Panc1 (cell line): ENCODE measurements at places on chromosomes 16 and 17.

DNA sequence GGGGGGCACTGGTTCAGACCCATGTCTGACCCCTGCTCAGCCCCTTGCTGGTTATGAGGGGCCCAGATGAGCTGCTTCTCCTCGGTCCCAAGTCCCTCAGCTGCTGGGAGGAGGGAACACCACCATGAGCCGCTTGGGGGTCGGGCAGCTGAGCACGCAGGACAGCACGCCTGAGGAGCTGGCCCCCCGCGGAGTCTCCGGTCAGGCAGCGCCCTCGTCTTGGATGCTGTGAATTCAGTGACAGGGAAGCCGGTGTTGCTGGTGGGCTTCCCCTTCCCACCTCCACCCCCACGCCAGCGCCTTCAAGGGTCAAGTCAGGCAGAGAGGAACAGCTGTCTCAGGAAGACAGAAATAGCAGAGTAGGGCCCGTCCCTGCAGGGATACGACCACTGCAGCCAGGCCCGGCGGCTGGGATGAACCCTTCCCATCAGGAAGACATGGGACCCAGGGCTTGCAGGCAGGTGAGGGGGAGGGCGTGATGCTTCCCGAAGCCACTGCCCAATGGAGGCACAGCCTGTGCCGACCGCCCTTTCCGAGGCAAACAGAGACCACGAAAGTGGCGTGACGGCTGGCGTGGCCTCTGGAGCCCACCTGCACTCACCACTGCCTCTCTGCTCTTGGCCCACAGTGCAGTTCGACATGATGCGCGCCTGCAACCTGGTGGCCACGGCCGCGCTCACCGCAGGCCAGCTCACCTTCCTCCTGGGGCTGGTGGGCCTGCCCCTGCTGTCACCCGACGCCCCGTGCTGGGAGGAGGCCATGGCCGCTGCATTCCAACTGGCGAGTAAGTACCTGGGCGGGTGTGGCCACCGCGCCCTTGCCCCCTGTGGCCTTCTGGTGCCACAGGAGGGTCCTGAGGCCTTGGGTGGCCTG lies 8.1 kb downstream of the TMEM204 start:
- no peak for DNase-seq

DNA sequence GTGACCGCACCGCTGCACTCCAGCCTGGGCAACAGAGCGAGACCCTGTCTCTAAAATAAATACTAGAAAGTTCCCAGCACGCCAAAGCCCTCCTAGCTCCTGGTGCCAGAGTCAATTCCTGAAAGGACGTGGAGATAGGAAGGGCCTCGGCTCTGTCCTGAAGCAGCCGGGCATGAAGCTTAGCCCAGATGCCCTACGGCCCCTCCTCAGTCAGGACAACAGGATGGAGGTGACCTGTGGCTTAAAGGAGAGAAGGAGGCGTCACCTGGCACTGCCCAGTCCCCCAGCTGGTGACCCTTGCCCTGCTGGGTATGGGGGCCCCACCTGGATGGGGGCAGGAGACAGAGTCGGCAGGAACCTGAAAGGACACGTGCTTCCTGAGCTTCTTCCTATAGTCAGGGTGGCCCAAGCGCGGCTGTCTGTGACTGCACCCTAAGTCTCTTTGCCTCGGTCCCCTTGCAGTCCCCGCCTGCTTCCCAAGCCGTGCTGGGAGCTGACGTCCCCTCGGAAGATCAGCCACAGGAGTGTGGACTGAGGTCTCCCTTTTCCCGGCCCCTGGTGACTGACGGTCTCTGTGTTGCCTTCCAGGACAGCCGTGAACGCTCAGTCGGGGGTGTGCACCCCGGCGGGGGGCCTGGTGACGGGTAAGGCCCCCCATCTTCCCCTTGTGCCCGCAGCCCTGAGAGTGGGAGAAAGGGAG lies 14.9 kb upstream of the RNF213 start:
- no peak for DNase-seq

GRCh38 chr16:87395181-87395842 lies 3.2 kb downstream of the MAP1LC3B start:
- DNase-seq: no peak

GRCh38 chr17:82355770-82356427 lies 3.1 kb upstream of the TEX19 start:
- DNase-seq: no peak

DNA sequence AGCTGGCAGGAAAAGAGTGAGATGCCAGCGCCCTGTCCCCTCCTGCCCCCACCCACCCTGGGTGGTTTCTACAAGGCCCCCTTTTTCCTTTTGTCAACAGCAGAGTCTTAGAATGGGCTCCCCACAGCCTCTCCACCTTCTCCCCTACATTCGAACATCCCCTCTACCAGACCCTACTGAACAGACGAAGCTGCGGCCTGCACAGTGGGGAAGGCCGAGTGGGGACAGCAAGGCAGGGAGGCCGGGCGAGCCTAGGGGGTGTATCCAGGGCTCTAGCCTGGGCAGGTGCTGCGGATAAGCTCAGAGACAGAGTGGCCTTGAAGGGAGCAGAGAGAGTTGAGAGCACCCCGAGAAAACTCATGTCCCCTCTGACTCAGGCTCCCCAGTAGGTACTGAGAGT lies 7.4 kb downstream of the ZACN start:
- no peak for DNase-seq

GRCh38 chr16:11142261-11142630 lies 113.8 kb downstream of the SOCS1 start:
- DNase-seq: no peak

DNA sequence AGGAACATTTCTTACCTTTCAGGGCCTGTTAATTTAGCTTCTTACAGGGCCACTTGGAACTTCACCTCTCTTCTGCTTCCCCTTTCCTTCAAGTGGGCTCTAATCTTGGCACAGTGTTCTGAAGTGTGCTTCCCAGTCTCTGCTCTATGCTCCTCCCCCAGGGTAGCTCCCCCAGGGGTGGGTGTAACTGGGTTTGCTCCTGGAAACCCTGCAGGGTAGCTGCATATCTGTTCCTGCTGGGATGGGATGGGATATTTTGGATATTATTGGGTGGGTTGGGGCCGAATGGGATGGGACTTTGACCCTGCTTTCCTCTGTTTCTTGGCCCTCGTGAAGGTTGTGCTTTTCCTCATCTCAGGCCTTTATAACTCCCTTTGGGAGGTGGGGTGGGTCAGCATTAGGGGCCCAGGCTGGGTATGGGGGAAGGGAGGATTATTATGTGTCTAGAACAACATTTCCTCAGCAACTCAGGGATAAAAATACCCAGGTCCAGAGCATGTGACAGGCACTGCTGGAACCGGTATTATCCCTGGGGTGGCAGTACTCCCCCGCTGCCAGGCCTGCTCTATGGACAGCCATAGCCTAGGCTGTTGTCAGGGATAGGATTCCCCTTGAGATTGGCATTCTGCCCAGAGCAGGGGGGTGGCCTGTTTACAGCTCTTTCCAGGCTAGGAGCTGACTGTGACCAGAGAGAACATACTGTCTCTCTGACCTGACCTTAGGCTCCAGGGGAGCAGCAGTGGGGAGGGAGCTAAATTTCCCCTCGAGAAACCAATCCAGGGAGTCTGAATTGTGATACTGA lies 5.0 kb downstream of the NFE2L1 start:
- no peak for DNase-seq

GRCh38 chr17:29753845-29754439 lies 131.2 kb upstream of the CORO6 start:
- no peak for DNase-seq

GRCh38 chr16:53482123-53482522 lies 20.9 kb downstream of the AKTIP start:
- no peak for DNase-seq

DNA sequence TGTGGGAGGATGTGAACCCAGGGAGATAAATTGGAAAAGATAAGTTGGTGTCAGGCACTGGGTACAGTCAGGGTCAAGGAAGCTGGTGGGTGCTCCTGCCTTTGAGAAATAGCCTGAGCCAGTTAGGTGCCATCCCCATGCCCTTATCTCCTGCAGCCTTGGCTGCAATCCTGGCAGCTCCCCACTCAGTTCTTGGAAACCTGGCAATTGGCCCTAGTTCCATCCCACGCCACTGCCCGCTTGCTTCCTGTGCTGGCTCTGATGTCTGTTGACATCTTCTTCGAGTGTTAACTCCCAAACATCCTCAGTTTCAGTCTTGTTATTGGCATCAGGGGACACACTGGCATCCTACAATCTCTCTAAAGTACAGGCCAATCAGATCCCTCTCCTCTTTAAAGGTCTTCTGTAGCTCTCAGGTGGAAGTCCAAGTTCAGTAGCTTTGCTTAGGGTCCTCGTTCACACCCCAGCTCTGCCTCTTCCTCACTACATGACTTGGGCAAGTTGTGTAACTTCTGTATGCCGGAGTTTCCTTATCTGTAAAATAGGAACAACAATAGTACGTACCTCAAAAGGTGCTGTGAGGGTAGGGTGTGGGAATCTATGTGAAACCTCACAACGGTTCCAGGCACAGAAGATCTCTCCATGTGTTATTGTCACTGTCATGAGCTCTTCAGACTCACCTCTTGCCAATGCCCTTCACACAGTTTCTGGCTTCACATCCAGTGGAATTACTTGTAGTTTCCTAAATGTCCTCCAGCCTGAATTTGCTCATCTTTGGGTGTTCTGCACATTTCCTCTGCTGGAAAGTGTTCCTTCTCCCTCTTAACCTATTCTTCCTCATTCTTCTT lies 13.5 kb upstream of the PRKAR1A start:
- DNase-seq: no peak

DNA sequence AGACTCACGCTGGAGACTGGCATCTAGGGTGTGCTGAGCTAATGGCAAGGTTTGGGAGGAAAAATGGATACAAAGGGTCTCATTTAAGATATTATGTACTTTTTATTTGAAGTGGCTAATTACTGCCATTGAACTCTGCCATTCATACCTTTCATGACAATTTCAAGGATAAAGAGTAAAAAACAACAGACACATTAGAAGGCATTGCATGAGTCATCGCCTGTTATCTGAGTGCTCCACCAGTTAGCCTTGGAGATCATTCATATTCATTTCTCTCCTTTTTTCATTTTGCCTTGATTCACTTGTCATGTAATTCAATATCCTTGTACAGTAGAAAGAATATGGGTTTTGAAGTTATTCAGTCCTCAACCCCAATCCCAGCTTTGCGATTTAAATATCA lies 109.5 kb downstream of the CDH8 start:
- no peak for DNase-seq

DNA sequence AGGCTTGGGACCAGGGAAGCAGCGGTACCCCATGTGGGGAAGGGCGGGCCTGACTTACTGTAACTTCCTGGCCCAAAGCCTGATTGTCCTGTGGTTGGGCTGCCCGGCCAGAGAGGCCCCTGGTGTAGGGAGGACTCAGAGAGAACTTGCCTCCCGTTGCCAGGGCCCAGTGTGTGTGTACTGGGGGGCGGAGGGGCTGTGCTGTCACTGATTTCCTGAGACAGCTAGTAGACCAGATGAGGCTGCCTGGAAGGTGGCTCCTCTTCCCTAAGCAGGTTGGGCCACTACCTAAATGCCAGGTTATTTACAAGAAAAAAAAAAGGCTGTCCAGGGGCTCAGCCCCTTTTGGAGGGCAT lies 16.7 kb downstream of the SOCS3 start:
- DNase-seq: no peak

- DNase-seq: no peak
Observed at GRCh38 chr16:88013091-88013609, 61.9 kb downstream of the BANP start.

DNA sequence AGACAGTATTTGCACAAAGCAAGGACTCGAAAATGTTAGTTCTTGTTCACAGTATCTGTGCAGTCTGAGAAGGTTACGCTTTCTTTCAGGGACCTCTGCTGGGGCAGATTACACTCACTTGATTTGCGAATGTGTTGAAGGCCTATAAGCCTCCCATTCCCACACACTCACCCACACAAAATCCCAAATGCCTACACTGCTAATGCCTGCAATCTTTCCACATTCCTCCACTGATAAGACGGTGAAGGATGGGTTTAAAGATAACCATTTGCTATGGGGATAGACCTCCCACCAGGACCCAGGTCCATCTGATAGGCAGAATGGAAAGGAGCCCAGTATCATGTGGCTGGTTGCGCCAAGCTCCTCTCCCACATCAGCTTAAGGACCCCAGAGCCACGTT lies 394.9 kb upstream of the SALL1 start:
- DNase-seq: no peak

GRCh38 chr17:39177256-39177655 lies 11.3 kb upstream of the ARL5C start:
- DNase-seq: no peak

- no peak for DNase-seq
Observed at GRCh38 chr17:59373882-59374495, 42.5 kb downstream of the YPEL2 start.

DNA sequence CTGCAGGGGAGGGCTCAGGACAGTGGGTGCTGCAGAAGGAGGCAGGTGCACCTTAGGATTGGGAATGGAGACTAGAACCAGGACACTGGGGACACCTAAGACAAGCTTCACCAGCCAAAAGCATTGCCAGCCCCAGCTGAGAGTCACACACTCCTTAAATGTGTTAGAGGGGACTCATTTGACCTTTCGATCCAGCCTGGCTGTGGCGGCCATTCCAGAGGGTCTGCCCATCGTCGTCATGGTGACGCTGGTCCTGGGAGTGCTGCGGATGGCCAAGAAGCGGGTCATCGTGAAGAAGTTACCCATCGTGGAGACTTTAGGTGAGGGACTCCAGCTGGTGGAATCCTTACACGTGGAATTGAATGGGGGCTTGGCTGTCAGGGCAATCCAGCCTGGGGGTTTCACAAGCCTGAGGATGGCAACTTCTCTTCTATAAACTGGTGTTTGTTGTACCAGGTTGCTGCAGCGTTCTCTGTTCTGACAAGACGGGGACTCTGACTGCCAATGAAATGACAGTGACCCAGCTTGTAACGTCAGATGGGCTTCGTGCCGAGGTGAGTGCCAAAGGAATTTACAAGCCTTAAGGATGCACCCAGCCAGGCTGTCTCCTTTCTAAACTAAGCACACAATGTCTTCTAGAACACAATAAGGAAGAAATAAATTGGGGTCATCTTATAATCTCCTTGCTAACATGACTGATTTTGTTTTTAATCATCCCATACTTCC lies 65.3 kb downstream of the MEAK7 start:
- DNase-seq: no peak

- DNase-seq: no peak
Observed at GRCh38 chr17:18176176-18176575, 7.5 kb upstream of the ALKBH5 start.

- DNase-seq: no peak
Observed at GRCh38 chr16:60651346-60651745, 1384.9 kb downstream of the CDH8 start.

DNA sequence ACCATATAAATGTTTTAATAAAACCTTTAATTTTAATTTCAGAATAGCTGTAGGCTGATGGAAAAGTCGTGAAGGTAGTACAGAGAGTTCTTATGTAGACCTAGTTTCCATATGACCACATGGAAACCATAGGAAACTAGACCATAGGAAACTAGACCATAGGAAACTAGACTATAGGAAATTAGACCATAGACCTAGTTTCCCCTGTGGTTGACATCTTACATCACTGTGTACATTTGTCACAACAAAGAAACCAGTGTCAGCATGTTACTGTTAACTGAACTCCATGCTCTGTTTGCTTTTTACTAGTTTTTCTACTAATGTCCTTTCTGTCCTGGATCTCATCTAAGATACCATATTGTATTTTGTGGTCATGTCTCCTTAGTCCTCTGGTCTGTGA lies 14.6 kb downstream of the NUDT7 start:
- no peak for DNase-seq

GRCh38 chr17:72950242-72950931 lies 142.1 kb downstream of the SLC39A11 start:
- DNase-seq: no peak
